Central memory CD8-positive, alpha-beta T cell (primary cell): ENCODE measurements at places on chromosomes 3 and 15.

DNA sequence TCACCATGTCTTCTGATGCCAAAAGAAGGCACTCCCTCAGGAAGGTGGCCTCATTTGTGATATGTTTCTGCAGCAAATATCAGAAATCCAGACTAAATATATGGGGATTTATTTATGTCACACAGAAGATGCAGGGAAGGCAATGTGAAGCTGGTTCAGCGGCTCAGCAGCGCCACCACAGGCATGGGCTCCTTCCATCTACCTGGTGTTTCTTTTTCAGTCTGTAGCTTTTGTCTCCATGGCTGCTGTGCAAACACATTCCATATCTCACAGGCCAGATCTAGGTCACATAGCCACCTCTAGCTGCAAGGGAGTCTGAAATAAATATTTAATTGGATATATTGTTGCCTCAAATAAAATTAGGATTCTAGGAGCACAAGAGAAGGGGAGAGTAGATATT is 502.1 kb upstream of the IL12A start:
- DNase-seq: no peak

DNA sequence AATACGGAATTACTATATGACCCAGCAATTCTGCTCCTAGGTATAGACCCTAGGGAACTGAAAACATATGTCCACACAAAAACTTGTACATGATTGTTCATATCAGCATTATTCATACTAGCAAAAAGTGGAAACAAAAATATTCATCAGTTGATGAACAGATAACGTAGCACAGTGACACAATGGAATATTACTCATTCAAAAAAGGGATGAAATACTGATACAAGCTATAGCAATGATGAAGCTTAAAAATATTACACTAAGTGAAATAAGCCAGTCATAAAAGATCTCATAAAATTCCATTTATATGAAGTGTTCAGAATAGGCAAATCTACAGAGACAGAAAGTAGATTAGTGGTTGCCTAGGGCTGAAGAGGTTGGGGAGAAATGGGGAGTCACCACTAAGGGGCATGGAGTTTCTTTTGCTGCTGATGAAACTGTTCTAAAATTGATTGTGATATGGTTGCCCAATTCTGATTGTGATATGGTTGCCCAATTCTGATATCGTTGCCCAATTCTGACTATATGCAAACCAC is 10.5 kb downstream of the C15orf61 start:
- no peak for DNase-seq

- DNase-seq: no peak
Measured at GRCh38 chr3:45024542-45025255, 1.4 kb upstream of the CLEC3B start.

DNA sequence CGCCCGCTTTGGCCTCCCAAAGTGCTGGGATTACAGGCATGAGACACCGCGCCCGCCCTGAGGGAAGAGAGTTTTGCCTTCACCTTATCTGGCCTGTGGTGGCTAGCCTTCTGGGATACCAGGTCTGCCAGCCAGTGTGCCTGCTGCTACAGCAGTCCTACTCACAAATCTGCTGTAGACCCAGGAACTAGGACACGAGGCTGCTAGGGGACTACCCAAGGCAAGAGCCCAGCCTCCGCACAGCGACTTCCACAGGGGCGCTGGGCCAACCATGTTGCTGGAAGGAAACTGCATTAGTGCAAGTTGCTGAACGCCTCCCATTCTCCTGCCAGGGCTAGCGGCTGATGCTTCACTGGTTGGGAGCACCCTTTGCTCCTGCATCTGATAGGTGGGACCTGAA is 53.7 kb downstream of the DHX30 start:
- DNase-seq: no peak

GRCh38 chr15:41968701-41969100 is 3.7 kb downstream of the EHD4 start:
- no peak for DNase-seq

GRCh38 chr3:37139567-37140052 is 34.8 kb downstream of the LRRFIP2 start:
- DNase-seq: no peak

GRCh38 chr3:33799202-33799551 is 747 bp downstream of the PDCD6IP start:
- no peak for DNase-seq

DNA sequence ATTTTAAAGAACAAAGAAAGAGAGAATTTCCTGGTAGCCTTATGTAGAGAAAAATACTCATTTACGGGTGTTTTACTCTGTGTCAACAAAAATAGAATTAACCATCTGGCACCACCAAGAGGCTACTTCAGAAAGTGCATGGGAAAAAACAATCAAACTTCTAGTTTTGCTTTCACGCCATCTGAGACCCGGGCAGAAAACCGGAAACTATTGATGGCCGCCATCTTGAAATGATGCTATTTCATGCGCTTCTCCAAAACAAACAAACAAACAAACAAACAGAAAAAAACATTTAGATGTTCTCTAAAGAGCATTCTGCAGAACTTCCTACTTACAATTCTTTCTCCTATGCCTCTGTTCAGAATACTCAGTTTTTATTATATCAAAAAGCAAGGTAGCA is 49.4 kb upstream of the SYNPR start:
- DNase-seq: no peak

DNA sequence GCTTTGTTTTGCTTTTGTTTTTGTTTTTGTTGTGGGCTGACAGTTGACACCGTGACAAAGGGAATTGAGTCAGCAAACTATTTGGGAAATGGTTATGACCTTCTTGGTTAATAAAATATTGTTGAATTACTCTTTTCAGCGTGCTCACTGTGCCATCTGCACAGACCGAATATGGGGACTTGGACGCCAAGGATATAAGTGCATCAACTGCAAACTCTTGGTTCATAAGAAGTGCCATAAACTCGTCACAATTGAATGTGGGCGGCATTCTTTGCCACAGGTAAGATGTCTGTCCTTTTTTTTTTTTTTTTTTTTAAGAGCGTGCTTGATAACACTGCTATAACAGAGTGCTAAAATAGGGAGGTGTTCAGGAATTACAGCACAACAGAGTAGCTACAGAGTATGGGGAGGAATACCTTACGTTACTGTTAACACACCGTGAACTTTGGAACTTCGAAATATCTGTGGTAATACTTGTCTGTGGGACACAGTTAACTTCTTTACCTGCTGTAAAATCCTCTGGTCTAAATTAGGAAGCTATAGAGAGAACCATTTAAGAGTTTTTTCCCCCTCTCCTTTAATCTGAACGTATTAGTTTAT is 48.2 kb downstream of the PRKCI start:
- no peak for DNase-seq

DNA sequence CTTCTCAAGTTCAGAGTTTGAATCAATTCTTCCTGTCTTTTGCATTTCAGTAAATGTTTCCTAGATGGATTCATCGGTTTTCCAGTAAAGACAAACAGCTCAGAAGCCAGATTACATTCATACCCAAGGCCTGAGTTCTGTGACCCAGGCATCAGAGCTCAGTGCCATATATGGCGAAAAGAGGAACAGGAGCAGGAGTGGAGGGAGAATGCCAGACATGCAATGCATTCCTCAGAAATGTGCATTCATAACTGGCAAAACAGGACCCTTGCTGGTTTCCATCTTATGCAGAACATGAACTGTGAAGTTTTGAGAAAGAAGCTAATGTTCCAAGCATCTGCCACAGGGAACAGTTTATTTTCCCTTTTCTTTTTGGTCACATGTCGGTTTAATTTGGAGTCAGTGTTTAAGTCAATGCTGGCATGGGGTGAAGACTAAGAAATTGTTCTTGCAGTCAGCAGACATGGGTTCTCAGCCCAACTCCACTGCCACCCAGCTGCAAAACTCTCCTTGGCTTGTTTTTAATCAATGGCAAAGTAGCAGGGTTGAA is 116.5 kb downstream of the LPP start:
- DNase-seq: no peak

DNA sequence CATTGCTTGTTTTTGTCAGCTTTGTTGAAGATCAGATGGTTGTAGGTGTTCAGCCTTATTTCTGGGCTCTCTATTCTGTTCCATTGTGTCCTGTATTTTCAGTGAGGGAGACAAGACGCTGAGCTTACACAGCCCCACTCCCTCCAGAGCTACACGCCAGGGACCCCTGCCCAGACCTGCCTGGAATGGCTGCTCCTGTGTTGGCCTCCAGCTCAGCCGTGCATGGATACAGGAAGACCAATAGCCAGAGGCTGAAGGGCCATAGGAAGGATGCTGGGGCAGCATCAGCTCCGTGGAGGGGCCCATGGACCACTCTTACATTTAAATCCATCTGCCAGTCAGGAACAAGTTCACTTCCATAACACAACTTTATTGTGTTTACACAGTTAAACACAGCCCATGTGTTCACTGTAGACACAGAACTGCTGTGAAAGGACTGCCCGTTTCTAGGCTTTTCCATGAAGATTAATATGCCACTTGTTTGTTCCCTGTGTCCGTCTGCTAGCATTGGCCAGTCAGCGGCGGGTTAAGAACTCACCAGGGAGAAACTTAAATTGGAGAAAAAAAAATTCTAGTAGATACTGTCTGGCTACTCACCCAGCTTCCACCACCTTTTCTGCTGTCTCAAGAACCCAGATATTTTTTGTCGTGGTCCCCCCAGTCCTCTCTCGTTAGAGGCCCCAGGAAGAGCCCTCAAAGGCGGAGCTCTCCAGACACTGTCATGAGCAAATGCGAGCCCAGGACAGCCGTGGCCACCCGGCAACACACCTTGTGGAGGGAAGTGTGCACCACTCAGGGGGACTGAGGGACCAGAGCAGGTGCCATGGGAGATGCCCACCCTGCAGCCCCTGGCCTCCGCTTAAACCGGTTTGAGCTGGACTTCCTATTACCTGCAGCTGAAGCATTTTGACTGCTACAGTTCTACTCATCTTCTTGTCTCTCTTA is 142.3 kb upstream of the MEF2A start:
- no peak for DNase-seq

- DNase-seq: no peak
Measured at GRCh38 chr3:126630020-126630419, 24.9 kb downstream of the TXNRD3 start.

DNA sequence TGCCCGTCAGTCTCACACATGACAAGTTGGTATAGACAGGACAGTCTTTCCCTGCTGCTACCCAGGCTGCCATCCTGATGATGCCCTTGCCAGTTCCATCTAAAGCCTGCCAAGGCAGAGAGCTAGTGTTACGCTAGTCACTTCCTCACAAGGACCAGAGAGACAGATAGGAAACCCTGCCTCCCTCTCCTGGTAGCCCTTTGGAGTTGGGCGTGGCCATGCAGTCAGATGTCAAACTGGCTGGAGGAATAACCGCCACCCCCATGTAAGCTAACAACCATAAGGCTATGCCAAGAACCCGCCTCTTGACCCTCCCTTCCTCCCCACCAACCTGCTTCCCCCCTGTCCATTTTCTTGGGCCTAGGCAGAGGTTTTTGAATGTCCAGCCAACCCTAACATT is 2.8 kb downstream of the TMEM115 start:
- DNase-seq: no peak

GRCh38 chr15:70931821-70932220 is 39.2 kb downstream of the LRRC49 start:
- DNase-seq: no peak

DNA sequence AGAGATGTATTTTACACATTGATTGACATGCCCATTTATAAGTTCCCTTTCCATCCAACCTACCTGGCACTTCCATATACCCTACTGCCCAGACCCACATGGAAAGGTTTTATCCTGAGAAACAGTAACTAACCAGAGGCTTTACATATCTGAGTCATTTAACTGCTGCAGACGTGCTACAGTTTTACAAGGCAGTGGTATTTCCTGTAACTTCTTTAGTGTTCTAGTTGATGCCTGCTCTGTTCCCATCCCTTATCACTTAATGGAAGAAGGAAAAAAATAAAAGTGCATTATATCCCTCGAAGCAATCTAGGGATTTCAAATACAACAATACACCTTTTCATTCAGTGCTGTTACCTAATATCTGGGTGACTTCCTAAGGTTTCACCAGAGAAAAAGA is 107.1 kb downstream of the TMCO5A start:
- DNase-seq: no peak

DNA sequence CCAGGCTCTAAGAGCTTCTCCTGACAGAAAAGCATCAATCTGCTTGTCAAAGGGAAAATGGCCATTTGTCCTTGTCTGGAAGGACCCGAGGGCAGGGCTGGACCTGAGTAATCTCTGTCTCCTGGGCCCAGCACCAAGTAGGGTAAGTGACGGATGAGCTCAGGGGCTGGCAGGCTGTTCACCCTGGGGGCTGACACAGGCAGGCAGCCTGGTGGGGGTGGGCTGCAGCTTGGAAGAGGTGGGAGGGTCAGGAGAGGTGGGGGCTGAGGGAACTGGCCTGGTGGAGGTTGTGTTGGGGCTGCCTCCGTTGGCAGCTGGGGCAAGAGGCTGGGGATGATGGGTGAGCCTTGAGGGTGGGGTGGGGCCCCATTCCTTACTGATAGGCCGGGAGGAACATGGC is 42.3 kb upstream of the ADPGK start:
- no peak for DNase-seq

DNA sequence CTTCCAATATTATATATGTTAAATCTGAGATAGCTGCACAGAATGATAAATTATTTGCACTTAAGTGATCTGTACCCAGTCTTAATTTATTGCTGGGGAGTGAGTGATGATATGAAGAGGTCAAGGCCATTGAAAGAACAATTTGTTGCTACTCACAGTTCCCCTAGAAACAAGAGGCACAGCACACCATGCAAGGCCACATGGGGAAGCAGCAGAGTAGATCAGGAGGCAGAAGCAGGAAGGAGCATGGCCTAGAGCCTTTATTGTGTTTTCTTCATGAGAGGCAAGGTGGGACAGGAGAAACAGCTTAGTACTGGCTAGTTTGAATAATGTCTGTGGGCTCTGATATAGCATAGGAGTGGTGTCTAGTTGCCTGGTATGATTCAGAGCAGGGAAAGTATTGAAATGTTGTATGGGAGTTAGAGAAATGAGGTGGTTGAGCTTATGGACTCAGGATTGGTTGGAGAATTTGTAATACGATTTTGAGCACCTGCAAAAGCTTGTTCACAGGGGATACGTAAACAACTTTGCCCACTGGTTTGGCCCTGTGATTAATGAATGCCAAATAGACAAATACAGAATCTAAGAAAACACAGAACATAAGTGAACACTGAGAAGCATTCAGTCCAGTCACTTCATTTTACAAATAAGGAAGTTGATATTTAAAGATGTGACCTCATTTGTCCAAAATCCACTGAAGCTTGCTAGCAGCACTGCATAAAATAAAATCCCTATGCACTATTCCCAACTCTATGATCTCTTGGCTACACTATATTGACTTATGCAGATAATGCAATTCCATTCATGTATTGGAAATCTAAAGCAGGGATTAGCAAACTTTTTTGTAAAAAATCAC is 71.7 kb downstream of the TMCO5A start:
- DNase-seq: no peak

DNA sequence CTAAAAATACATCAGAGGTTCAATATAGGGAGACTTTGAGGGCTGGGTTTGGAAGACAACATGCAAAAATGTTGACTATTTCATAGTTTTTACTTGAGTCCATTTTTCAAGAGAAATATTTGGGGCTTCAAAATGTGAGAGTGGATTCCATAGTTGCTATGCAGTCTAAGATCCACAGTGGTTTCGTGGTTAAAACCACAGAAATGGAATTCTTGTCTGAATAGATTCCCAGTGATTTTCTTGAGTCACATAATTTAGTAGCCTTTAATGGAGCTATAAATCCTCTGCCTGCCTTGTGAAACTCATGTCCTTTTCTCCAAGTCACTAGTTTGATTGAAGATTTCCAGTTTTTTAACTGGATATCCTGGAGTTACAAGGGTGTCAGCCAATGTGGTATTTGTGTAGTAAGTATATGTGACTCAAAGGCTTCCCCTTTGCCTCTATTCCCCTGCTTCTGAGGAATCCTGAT is 94.7 kb upstream of the RBMS3 start:
- no peak for DNase-seq

GRCh38 chr3:149589332-149589731 is 68.5 kb downstream of the WWTR1 start:
- DNase-seq: no peak
